ENCODE measurements at places on chromosomes 16 and 17. TPM values are rescaled to one million over a fixed set of nuclear protein-coding genes. Genes with fewer than 3 reads are reported as not detected.

The NEUROD2 gene
- total RNA-seq: not detected

The RCVRN gene
- not detected for total RNA-seq

The AGRP gene
- total RNA-seq: not detected

The CETP gene
- 3.1 TPM for total RNA-seq

The IGF2BP1 gene
- 4.7 TPM for total RNA-seq

The TMEM107 gene
- 25.1 TPM for total RNA-seq

The IL17C gene
- total RNA-seq: not detected

The B4GALNT2 gene
- not detected for total RNA-seq

The TBX6 gene
- total RNA-seq: not detected

The EPX gene
- 0.52 TPM for total RNA-seq

The ADAM11 gene
- 0.52 TPM for total RNA-seq

The ABAT gene
- 13.6 TPM for total RNA-seq

The EEF2K gene
- 86.1 TPM for total RNA-seq

The SLC6A2 gene
- total RNA-seq: 1.0 TPM

The TNP2 gene
- total RNA-seq: not detected

The ATXN7L3 gene
- total RNA-seq: 21.4 TPM

The HSBP1 gene
- 32.4 TPM for total RNA-seq

The HYDIN gene
- 3.7 TPM for total RNA-seq

The CCDC102A gene
- total RNA-seq: 7.8 TPM

The BTBD17 gene
- not detected for total RNA-seq

The KCNJ2 gene
- 34.4 TPM for total RNA-seq

Measured in skeletal muscle tissue (tissue), 5 donors.